ENCODE measurements at places on chromosomes 1 and 21.
A peak's percentile ranks its signal among the peaks of the same experiment; 100 is the strongest.

GRCh38 chr1:28450561-28450960 lies 55.3 kb upstream of the RCC1 start:
- no peak for DNase-seq

DNA sequence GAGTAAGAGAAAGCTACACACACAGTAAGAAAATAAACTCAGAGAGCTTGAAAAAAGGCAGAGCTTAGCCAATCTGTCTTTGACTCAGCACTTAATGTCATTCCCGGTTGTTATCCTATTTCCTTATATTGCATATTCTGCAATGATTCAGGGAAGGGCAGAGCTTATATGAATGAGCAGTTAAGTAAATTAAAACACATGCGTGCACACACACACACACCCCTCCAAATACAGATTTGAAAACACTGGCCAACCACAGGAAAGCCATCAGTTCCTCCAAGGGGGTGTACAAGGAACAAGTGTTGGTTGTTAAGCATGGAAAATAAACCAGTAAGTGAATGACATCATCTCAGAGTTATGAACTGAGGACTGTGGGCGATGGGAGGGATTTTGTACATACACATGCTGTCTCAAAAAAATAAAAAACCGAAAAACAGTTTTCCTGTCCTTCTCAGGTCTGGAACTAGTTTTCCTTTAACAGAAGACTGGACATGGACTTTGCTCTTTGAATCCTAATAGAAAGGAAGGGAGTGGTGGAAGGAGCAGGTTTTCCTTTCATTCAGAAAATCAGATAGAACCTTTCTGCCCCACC lies 1.0 kb downstream of the IQGAP3 start:
- DNase-seq, result peak; percentile 68

DNA sequence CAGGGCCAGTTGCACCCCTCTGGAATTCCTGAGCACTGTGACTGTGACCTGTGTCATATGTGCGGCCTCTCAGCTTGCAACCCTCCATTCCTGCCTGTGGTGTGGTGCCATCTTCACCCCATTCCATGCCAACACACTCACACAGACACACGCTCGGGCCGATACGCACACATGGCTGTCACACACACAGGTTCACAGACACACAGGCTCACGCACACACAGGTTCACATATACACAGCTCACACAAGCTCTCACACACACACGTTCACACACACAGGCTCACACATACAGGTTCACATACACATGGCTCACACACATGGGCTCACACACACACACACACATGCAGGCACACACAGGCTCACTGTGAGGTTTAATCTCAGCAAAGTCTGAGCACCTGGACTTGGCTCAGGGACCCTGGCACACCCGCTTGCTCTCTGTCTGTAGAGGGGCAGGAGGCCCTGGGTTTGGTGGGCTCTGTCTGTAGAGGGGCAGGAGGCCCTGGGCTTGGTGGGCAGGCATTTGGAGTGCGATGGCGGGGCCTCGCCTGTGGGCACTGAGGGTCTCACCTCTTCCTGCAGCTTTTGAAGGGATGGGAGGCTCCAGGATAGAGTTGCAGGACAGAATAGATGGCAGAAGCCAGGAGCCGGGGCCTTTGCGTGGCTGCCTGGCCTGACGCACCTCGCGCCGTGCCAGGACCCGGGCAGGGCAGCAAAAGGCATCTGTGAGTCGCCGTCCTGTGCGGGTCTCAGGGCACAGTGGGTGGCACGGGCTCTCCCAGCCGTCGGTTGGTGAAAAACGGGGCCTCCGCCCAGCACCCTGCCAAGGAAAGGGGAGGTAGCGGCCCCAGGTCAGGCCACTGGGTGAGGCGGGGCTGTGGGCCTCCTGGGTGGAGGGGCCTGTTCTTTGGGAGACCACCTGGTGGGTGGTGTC lies 17.1 kb downstream of the COL18A1 start:
- no peak for DNase-seq

- peak; percentile 95 for DNase-seq
Observed at GRCh38 chr1:1109743-1110142, 6.1 kb downstream of the C1orf159 start.

DNA sequence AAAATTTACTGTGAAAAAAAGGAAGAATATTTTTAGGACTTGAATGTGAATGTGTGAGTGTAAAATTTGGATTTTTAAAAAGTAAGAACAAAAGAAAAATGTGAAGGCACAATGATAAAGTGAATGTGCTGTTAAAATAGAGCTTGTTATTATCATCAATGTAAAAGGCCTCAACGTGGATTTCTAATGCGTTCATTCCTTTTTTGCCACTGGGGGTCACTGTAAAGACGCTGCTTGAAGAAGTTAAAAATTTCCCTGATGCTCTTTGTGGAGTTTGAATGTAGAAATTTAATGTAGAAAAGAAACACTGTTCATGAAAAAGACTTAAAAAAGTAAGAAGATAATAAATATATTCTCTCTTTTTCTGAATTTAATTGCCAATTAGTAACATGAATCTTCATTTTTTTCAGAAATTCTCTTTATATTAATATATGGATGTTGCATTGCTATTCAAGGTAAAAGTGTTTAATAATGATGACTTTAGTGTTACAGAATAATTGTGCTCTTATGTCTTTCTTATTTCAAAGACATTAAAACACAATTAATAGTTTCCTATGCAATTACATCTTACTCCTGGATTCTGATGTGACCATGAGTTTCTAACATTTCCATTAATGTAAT lies 161.5 kb downstream of the DNM3 start:
- peak; percentile 84 for DNase-seq

Data from HT-29 (cell line).